Stomach (tissue), 19 donors: ENCODE measurements at places on chromosomes 4 and X.
A peak's percentile ranks its signal among the peaks of the same experiment; 100 is the strongest.

- H3K36me3 ChIP-seq: no peaks in the 10 kb centered on the region
- H3K27me3 ChIP-seq: no peaks in the 10 kb centered on the region
- no peak for DNase-seq
- H3K4me1 ChIP-seq: no peaks in the 10 kb centered on the region
- H3K27ac ChIP-seq: no peak overlapping the region
These were observed 74.0 kb upstream of the NUDT6 start for GRCh38 chr4:122996350-122996749.

GRCh38 chrX:115913575-115913974 lies 257.0 kb upstream of the AGTR2 start:
- no peaks in the 10 kb centered on the region for H3K4me1 ChIP-seq
- DNase-seq: no peak
- H3K27me3 ChIP-seq: no peaks in the 10 kb centered on the region
- H3K36me3 ChIP-seq: no peaks in the 10 kb centered on the region
- H3K27ac ChIP-seq: no peak overlapping the region

- DNase-seq: no peak
- H3K36me3 ChIP-seq: no peaks in the 10 kb centered on the region
- H3K27me3 ChIP-seq: no peaks in the 10 kb centered on the region
- no peak overlapping the region for H3K27ac ChIP-seq
- H3K4me1 ChIP-seq: no peaks in the 10 kb centered on the region
- H3K4me3 ChIP-seq: no peak overlapping the region
These were observed 21.9 kb upstream of the PACRGL start for GRCh38 chr4:20678400-20678799.

DNA sequence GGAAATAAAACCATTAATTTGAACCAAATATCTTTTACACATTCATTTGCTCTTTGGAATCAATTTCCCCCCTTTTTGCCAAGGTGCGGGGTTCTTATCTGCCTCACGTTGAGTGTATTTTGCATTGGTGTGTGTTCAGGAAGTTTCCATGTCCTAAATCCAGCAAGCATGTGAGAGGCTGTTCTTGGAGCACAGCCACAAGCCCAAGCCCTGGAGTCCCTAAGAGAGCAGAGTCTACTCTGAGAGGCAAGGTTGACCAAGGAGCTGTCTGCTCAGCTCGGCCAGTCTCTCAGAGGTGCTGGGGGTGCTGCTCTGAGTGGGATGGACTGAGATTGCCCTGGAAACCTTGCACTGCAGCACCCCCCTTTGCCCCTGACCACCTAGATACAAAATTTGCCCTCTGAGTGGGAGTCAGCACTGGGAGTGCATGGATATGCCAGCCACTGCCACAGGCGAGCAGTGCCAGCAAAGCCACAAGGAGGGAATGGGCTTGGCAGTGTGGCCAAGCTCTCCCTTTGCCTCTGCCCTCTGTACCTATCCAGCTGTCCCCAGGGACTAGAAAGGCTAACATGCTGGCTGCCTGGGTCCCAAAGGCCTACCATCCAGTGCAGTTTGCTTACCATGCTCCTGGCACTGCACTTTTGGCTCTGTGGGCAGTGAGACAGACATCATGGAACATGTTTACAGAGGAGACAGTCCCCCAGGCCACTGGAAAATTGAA lies 20.5 kb upstream of the FAM193A start:
- H3K27ac ChIP-seq: peak overlapping the region; percentile 79
- H3K4me1 ChIP-seq: peaks cover 24% of the 10 kb centered on the region
- no peak overlapping the region for H3K4me3 ChIP-seq
- H3K36me3 ChIP-seq: peaks cover 58% of the 10 kb centered on the region
- H3K27me3 ChIP-seq: no peaks in the 10 kb centered on the region

GRCh38 chr4:147651563-147651962 lies 32.4 kb downstream of the PRMT9 start:
- H3K27me3 ChIP-seq: no peaks in the 10 kb centered on the region
- H3K4me3 ChIP-seq: no peak overlapping the region
- no peak for DNase-seq
- H3K36me3 ChIP-seq: peaks cover 58% of the 10 kb centered on the region

GRCh38 chr4:24515698-24516097 lies 68.7 kb downstream of the DHX15 start:
- H3K27me3 ChIP-seq: no peaks in the 10 kb centered on the region
- H3K36me3 ChIP-seq: no peaks in the 10 kb centered on the region
- no peak overlapping the region for H3K4me3 ChIP-seq
- H3K4me1 ChIP-seq: peaks cover 18% of the 10 kb centered on the region
- no peak for DNase-seq
- no peak overlapping the region for H3K27ac ChIP-seq

GRCh38 chr4:47219586-47219985 lies 188.2 kb downstream of the GABRB1 start:
- no peaks in the 10 kb centered on the region for H3K27me3 ChIP-seq
- no peaks in the 10 kb centered on the region for H3K36me3 ChIP-seq
- no peaks in the 10 kb centered on the region for H3K4me1 ChIP-seq
- DNase-seq: no peak

DNA sequence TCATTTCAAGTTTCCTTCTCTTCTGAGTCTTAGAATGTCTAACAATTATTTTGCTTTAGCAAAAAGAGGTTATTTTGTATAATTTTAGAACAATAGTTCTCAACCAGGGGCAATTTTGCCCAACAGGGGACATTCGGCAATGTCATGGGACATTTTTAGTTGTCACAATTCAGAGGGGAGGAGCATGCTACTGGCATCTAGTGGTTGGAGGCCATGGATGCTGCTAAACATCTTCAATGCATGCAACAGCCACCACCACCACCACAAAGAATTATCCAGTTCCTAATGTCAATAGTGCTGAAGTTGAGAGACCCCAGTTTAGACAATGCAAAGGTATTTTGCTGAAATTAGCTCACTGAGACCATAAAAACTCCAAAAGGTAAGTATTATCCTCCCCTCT lies 122.5 kb downstream of the ARHGAP6 start:
- H3K4me1 ChIP-seq: no peaks in the 10 kb centered on the region
- H3K4me3 ChIP-seq: no peak overlapping the region
- no peak overlapping the region for H3K27ac ChIP-seq
- DNase-seq: no peak

- H3K27me3 ChIP-seq: no peaks in the 10 kb centered on the region
- H3K4me3 ChIP-seq: no peak overlapping the region
These were observed 23.1 kb upstream of the PWWP3B start for GRCh38 chrX:106144755-106145639.

DNA sequence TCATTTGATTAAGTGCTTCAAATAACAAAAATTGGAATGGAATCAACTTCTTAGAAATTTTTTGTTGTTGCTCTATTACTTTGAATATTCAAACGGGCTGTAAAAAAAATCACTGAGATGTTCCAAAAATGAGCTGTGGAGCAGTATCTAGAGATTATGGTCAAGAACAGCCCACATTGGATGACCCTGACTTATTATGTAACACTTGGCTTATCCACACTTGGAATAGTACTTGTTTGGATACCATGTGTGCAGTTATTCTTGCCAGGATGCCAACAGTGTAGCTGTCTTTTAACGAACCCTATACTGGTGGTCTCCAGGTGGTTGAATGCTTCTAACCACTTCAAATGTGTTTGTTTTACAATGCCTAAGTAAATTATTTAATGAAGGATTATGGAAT lies 64.9 kb upstream of the CAMK2D start:
- no peak overlapping the region for H3K4me3 ChIP-seq
- H3K4me1 ChIP-seq: no peaks in the 10 kb centered on the region
- no peaks in the 10 kb centered on the region for H3K36me3 ChIP-seq
- H3K27ac ChIP-seq: no peak overlapping the region
- no peak for DNase-seq

- no peaks in the 10 kb centered on the region for H3K36me3 ChIP-seq
- no peak for DNase-seq
- no peaks in the 10 kb centered on the region for H3K27me3 ChIP-seq
- H3K4me1 ChIP-seq: no peaks in the 10 kb centered on the region
- H3K27ac ChIP-seq: no peak overlapping the region
These were observed 49.5 kb downstream of the TSPAN7 start for GRCh38 chrX:38610849-38611248.

GRCh38 chr4:16868674-16869073 lies 29.8 kb downstream of the LDB2 start:
- H3K27ac ChIP-seq: no peak overlapping the region
- H3K36me3 ChIP-seq: no peaks in the 10 kb centered on the region
- no peak overlapping the region for H3K4me3 ChIP-seq
- H3K27me3 ChIP-seq: no peaks in the 10 kb centered on the region
- peaks cover 16% of the 10 kb centered on the region for H3K4me1 ChIP-seq
- no peak for DNase-seq

GRCh38 chr4:24274381-24274941 lies 309.9 kb downstream of the DHX15 start:
- H3K36me3 ChIP-seq: no peaks in the 10 kb centered on the region
- no peaks in the 10 kb centered on the region for H3K4me1 ChIP-seq
- DNase-seq: no peak
- no peaks in the 10 kb centered on the region for H3K27me3 ChIP-seq
- H3K27ac ChIP-seq: no peak overlapping the region
- no peak overlapping the region for H3K4me3 ChIP-seq

GRCh38 chr4:163350672-163351071 lies 7.0 kb downstream of the NPY5R start:
- no peaks in the 10 kb centered on the region for H3K4me1 ChIP-seq
- H3K27me3 ChIP-seq: peaks cover 23% of the 10 kb centered on the region
- H3K4me3 ChIP-seq: no peak overlapping the region
- H3K27ac ChIP-seq: no peak overlapping the region
- DNase-seq: no peak
- no peaks in the 10 kb centered on the region for H3K36me3 ChIP-seq

DNA sequence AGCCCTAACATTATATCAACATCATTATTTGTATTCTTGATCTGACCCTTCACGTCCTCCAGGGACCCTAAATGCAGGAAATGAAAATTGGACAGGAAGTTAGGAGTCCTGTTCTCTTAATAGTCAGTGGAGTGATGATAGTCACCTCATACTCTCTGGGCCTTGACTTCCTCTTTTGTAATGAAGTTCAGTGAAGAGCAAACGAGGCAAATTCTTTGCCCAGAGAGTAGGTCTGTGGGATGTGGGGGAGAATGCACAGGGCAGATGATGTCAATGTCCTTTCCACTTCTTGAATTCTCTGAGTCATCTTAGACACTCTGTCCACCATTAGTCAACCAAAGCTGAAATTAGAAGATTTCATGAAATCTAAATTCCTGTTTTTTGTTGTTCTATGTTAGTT lies 17.1 kb upstream of the GPRIN3 start:
- H3K4me3 ChIP-seq: no peak overlapping the region
- no peaks in the 10 kb centered on the region for H3K36me3 ChIP-seq
- no peak overlapping the region for H3K27ac ChIP-seq
- DNase-seq: peak; percentile 24
- no peaks in the 10 kb centered on the region for H3K27me3 ChIP-seq
- no peaks in the 10 kb centered on the region for H3K4me1 ChIP-seq

- DNase-seq: no peak
- no peaks in the 10 kb centered on the region for H3K27me3 ChIP-seq
- H3K27ac ChIP-seq: no peak overlapping the region
- no peaks in the 10 kb centered on the region for H3K4me1 ChIP-seq
- H3K4me3 ChIP-seq: no peak overlapping the region
These were observed 330.2 kb downstream of the ZIC3 start for GRCh38 chrX:137896123-137896522.

DNA sequence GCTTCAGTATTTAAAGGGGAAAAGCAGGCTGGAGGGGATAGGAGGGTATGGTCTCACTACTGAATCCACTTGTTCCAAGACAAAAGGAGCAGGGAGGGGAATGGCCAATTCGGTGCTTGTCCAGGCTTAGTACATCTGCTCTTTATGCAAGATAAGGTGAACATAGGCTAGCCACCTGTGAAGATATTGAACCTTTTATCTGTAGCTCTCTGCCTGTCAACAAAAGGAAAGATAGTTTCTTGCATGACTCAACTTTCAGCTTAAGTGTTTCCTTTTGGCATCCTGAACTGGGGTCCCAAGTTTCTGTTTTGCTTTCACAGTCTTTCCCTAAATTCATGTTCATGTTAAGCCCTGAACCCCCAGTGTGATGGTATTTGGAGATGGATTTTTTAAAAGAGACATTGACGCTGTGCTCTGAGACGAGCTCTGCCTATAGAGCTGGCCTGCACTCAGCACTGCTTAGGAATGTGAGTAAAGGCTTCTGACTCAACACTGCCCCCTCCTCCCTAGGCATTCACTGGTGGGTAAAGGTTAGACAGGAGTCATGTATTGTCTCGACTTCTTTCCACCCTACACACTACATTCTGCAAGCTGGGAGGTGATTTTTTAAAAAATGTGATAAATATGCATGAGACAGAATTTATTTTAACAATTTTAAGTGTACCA lies 28.2 kb downstream of the FAM149A start:
- H3K27me3 ChIP-seq: no peaks in the 10 kb centered on the region
- no peaks in the 10 kb centered on the region for H3K36me3 ChIP-seq
- peak; percentile 60 for DNase-seq
- H3K4me1 ChIP-seq: peaks cover 9% of the 10 kb centered on the region

DNA sequence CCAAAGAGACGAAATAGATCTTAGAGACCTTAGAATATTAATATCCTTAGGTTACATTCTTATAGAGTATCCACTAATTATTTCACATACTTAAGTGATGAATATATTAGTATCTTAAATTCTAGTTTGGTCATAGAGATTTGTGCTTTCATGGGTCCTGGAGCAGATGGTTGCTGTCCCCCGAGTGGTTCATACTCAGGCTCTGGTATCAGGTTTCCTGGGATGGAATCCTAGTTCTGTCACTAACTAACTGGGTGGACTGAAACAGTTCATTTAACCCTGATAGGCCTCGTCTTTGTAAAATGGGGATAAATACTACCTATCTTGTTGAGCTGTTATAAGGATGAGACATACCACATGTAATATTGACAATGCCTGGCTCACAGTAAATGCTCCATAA lies 264.6 kb downstream of the TENM3 start:
- no peak for DNase-seq
- H3K27me3 ChIP-seq: no peaks in the 10 kb centered on the region
- no peaks in the 10 kb centered on the region for H3K4me1 ChIP-seq
- no peak overlapping the region for H3K27ac ChIP-seq
- no peak overlapping the region for H3K4me3 ChIP-seq

- no peak for DNase-seq
- no peak overlapping the region for H3K4me3 ChIP-seq
These were observed 57.1 kb downstream of the NIPAL1 start for GRCh38 chr4:48073567-48074103.

DNA sequence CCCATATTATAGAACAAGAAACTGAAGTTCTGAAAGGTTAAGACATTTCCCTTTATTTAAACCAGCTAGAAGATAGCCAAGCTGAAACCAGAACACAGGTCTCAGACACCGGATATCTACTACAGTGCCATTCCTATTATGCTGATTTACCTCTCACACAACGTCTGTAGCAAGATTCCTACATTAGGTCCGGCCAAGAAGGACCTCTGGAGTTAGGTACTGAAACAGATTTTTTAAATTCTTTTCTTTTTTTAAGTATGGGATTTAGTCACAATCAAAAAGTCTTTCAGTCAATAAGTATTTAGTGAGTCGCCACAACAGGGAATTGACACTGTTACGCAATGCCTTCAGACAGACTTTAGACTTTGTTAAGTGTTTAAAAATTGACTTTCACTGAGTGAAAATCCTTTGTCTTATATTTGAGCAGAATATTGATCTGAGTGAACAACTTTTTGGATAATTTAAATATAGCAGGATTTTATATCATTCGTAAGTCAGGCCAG lies 26.5 kb upstream of the SPANXN4 start:
- H3K4me1 ChIP-seq: no peaks in the 10 kb centered on the region
- no peak overlapping the region for H3K4me3 ChIP-seq
- no peaks in the 10 kb centered on the region for H3K36me3 ChIP-seq
- H3K27ac ChIP-seq: no peak overlapping the region
- DNase-seq: peak; percentile 7
